NCI-H1436 treated with DMSO at 0.1 percent for 48 hours (cell line): ENCODE measurements at places on chromosomes 6 and 20.

DNA sequence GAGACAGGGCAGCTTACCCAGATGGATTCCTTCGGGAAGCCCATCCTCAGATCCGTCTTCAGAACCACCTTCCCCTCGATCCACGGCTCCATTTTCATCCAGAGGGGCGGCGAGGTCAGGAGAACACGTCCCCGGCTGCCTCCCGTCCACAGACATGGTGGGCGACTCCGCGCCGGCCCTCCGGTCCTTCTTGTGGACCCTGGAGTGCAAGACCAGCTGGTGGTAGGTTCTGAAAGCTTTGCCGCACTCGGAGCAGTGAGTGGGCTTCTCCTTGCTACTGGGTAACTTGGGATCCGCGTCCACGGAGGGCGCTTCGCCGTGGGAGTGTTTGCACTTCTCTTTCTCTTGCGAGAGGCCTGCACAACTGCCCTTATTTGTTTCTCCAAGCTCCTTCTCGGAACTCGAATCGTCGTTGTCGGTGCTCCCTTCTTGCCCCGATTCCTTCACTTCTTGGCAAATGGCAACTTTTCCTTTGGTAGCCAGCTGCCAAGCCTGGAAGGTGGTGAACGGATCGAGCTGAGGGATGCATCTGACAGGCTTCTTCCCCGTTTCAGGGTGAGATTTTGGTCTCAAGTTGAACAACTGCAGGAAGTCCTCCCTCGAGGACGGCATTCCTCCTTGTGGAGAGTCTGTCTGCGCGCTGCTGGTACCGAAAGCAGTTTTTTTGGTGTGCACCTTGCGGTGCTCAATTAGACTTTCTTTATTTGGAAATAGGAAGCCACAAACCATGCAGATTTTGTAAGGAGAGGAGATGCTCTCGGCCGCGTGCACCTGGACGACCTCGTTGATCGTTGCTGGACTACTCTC lies 12.0 kb downstream of the ZNF217 start:
- DNase-seq: no peak

DNA sequence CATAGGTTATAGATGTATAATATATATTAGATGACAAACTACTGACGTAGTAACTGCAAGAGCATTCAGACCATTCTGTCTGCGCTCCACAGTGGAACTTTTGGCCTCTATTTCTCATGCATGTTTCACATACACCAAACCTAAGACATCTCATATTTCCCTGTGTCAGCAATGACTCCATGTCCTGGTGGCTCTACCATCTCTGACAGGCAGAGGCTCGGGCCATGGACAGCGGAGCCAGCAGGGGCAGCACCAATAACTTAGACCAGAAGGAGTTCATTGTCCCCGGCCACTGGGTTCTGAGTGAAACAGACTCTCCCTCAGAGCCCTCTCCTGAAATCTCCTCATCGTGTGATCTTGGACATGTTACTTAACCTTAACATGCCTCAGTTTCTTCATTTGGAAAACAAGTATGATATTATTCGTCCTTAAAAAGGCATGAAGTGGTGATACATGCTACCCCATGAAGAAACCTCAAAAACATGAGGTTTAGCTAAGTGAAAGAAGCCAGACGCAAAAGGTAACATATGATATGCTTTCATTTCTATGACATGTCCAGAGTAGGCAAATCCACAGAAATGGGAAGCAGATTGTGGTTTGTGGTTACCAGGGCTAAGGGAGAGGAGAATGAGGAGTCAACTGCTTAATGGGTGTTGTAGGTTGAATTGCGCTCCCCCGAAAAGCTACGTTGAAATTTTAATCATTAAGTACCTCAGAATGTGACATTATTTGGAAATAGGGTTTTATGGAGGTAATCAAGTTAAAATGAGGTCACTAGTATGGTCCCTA lies 564.0 kb upstream of the JARID2 start:
- DNase-seq: no peak

DNA sequence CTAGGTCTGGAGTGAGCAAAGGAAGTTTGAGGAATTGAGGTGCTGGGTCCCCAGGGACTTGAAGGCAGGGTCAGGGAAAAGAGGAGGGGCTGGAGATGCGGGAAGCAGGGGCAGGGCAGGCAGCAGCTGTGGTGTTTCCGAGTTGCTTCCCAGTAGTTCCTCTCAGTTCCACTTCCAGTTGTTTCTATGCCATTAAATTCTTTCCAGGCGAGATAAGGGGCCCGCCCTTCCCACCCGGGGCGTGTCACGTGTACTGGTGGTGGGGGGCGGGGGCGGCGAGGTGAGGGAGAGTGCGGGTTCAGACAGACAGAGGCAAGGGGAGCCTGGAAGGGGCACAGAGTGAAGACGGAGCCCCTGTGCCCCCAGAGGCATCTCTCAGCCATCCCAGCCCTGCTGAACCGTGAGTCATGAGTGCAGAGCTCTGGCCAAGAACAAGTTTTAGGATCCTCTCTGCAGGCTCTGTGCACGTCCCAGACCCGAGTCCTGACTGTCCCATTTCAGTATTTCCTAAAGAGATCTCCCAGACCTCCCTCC lies 977 bp downstream of the TNXB start:
- no peak for DNase-seq

DNA sequence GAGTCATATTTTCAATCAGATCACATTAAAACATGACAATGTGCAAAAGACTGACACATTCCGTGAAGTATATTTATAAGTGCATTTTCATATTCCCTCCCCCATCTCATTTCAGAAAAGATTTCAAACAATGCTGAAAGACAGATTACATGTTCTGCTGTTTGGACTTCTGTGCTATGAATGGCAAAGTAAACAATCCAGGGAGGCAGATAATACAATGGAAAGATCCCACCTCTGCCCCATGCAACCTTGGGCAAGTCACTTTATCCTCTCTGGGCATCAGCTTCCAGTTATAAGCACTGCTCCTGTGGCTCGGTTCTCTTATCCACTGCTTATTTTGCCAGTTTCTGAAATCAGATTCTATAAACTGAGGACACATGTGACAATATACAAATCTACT lies 110.2 kb downstream of the RCAN2 start:
- DNase-seq: no peak

DNA sequence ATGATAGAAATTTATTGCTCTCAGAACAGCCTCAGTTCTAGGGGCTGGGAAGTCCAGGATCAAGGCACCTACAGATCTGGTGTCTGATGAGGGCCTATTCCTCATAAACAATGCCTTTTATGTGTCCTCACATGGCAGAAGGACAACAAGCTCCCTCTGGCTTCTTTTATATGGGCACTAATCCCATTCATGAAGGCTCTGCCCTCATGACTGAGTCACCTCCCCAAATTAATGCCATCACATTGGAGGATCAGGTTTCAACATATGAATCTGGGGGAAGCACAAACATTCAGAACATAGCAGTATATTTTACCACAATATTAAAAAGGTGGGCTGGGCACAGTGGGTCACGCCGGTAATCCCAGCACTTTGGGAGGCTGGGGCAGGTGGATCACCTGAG lies 58.5 kb upstream of the CCN6 start:
- no peak for DNase-seq
